ENCODE measurements at places on chromosomes 6 and 20. TPM values are rescaled to one million over a fixed set of nuclear protein-coding genes. Genes with fewer than 3 reads are reported as not detected.

DNA sequence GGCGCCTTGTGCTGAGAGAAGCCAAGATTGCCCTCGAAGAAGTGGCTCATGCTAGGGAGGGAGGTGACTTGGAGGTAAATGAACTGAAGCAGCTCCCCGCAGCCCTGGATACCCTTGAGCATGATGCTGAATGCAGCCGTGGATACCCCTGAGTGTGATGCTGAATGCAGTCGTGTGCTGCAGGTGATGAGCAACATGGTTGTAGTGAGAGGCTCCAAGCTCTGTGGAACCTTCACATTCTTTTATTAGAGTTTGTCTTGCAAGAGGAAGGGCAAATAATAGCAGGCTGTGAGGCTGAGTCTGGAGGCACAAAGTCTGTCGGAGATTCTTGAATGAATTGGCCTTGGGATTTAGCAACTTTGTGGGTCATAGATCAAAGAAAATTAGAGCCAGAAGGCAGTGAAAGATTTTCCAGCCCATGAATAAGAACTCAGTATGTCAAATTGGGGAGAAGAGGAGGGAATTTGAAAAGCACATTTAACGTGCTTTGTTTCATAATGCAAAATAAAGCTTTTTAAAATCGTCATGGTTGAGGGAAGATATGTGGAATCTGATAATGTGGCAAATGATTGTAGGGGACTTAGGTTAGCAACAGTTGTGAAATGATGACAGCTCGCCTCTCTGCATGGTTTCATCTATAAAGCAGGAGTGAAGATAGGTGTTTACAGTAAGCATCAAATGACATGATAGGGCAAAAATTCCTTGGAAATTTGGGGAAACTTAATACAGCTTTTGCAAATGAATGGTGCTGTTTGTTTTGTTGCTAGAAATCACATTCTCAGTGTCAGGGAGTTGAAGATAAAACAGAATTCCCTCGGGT lies 120.1 kb upstream of the TIAM2 start:
- DNase-seq = no peak

- no peak for DNase-seq
Observed at GRCh38 chr6:85456782-85457181, 6.9 kb downstream of the NT5E start.

The TMEM14A gene
- 46.0 TPM for total RNA-seq

DNA sequence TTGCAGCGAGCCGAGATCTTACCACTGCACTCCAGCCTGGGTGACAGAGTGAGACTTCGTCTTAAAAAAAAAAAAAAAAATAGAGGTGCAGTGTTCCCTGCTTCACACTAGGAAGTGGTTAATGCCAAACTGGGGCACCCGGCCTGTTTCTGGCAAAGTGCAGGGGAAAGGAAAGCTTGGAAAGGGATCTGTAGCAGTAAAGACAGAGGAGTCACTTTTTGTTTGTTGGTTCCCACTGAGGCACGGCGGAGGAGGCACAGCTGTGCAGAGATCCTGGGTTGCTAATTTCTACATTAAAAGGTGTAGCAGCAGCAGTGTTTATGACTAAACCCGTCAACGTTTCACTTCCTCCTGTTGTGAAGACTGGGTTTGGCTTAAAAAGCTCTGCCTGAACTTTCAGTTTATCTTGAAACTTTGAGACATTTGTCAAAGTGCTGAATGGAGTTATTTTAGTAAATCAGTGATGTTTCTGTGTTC lies 125.6 kb downstream of the CARMIL1 start:
- no peak for DNase-seq

- DNase-seq = no peak
Observed at GRCh38 chr6:26022737-26023136, 60.1 kb downstream of the TRIM38 start.

Data from HFFc6 (cell line).